ENCODE measurements at places on chromosomes 7 and 10.

- no peak for DNase-seq
Measured at GRCh38 chr7:112802406-112802805, 12.2 kb upstream of the TMEM168 start.

DNA sequence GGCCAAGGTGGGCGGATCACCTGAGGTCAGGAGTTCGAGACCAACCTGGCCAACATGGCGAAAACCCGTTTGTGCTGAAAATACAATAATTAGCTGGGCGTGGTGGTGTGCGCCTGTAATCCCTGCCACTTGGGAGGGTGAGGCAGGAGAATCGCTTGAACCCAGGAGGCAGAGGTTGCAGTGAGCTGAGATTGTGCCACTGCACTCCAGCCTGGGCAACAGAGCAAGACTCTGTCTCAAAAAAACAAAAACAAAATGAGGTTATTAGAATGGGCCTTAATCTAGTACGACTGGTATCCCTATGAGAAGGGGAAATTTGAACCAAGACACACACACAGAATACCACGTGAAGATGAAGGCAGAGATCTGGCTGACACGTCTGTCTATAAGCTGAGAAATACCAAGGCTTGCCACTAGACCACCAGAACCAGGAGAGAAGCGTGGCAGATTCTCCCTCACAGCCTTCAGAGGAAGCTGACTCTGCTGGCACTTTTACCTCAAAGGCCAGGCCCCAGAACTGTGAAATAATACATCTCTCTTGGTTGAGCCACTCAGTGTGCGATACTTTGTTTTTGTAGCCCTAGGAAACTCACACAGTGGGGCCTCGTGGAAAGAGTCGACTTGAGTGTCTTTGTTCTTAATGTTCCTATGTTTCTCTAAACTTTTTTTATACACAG, 59.6 kb downstream of the TMEM209 start:
- DNase-seq = no peak

DNA sequence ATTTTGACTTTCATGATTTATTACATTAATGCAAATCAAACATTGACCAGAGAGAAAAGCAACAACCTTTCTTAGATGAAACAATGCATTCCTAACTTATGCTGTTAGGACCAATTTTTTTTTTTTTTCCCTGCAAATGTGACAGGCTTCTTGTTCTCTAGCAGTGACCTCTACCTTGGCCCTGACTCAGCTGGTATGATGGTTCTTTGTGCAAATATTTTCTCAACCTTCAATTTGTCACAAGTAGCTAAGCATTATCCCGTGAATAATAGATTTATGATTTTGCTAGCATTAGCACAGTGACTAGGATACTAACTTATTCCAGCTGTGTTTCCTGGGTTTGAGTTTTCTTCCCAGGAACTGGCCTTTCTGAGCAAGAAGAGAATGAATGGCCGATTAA, 64.9 kb downstream of the PPP1R9A start:
- DNase-seq = no peak

DNA sequence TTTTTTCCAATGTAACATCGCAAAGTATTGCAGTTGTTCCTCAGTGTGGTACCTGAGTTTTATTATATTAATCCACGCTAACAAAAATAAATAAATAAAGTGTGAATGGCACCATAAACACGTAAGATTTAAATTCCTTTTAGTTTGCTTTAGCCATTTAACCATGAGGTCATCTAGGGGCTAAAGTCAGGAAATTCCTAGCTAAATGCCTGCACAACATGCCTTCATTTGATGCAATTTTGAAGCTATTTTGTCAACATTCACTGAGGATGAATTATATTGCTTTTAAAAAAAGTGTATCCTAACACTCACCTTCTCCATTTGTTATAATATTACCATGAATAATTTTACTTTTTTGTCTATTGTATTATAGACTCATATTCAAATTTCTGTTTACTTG, 714.4 kb downstream of the GATA3 start:
- no peak for DNase-seq

DNA sequence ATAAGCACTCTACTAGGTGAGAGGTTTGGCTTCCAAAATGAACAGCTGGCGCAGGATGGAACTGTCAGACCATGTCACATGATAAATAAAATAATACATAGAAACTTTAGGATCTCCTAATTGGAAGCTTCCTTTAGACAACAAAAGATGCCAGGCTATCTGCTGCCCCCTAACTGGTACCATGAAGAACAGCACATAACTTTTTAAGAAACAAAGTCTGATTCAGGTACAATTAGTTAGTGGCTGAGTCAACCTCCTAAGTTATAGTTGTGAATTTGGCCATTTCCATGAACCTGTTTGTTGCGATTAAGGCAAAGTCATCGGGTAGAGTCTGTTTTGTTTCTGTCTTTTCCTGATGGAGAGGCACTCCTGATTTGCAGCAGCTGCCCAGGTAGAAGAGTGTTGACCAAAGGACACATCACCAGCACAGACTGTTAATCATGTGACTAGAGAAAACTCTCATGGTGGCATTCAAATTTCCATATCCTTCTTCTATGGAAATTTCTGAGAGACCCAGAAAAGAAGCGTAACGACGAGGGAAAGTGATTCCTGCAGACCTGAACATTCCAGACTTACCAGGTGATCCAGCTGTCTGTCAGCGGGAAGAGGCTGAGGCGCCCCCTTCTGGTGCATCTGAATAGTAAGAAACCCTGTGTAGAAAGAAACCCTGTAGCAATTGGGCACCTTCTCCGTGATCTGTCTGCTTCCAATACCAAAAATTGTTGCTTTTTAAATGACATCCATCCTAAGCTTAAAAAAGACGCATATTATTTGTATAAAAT, 8.6 kb upstream of the INHBA start:
- DNase-seq = no peak

GRCh38 chr10:15793664-15794063, 66.6 kb downstream of the MINDY3 start:
- DNase-seq = no peak

- no peak for DNase-seq
Measured at GRCh38 chr10:35642793-35643114, 658 bp upstream of the FZD8 start.

- no peak for DNase-seq
Measured at GRCh38 chr7:46532571-46532970, 611.5 kb upstream of the IGFBP3 start.

DNA sequence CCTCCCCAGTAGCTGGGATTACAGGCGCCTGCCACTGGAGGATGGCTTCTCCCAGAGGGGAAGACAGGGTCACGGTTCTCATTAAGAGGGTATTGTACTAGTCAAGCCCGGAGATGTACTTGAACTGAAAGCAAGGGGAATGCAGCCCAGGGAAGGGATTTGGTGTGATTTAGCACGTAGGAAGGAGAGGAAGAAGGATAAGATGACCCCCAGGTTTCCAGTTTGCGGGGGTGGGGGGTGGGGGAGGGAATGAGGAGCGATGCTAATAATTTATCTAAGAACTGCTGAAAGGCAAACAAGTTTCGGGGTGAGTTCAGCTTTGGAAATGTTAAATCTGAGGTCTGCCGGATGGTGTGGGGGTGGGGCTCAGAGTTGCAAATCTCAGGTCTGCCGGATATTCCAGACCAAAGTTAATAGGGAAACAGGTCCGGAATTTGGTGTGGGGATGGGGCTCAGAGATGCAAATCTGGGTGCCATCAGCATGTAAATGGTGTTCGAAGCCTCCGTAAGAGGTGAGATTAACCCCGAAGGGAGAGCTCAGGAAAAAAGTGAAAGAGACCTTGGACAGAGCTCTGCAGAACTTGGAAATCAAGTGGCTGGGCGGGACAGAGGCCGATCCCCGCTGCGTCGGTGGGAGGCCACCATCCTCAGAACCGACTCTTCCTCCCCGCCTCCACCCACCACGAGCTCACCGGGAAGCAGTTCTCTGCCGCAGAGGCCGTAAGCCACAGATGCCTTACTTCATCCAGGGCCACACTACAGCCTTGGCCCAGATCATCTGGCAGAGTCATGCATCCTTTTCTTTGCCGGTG, 1.6 kb upstream of the SEPHS1 start:
- no peak for DNase-seq

DNA sequence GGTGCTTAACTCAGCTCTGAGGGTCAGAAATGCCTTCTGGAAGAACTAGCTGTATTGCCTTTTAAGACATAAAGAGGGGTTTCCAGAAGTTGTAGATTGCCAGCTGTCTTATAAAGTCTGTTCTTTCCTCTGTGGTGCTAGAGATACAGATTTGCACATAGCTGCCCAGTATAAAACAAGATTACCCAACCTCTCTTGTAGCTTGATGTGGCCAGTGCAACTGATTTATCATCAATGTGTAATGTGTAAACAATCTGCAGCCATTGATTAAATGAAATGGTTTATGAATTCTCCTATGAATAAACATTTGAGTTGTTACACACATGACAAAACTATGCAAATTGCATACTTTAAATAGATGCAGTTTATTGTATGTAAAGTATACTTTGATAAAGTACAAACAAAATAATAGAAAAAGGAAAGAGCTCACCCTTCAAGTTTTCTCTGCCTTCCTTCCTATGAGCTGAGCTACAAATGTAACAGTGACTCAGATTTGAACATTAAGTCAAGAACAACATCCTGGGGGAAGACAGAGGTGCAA, 195.2 kb downstream of the TMEM26 start:
- DNase-seq = no peak

- DNase-seq = no peak
Measured at GRCh38 chr10:80596391-80597257, 58.9 kb downstream of the SH2D4B start.

GRCh38 chr7:128731184-128731583, 8.0 kb upstream of the CALU start:
- DNase-seq = no peak

DNA sequence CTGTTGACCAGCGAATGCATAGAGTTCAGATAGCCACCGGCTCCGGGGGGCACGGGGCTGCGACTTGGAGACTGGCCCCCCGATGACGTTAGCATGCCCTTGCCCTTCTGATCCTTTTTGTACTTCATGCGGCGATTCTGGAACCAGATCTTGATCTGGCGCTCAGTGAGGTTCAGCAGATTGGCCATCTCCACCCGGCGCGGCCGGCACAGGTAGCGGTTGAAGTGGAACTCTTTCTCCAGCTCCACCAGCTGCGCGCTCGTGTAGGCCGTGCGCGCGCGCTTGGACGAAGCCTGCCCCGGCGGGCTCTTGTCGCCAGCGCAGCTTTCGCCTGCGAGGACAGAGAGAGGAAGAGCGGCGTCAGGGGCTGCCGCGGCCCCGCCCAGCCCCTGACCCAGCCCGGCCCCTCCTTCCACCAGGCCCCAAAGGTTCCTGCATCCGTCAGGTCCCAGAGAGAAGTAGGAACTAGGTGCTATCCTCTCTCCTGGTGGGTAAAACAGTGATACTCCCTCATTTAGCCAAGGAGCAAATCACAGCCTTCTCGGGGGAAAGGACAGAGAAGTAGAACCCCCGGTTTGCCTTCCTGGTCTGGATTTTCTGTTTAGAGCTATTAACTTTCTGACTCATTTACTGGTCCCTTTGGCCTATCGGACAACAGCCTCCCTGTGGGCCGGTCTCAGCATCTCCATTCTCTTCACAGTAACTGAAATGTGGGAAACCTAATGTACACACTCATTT, 6.1 kb upstream of the HOXA2 start:
- DNase-seq = no peak

DNA sequence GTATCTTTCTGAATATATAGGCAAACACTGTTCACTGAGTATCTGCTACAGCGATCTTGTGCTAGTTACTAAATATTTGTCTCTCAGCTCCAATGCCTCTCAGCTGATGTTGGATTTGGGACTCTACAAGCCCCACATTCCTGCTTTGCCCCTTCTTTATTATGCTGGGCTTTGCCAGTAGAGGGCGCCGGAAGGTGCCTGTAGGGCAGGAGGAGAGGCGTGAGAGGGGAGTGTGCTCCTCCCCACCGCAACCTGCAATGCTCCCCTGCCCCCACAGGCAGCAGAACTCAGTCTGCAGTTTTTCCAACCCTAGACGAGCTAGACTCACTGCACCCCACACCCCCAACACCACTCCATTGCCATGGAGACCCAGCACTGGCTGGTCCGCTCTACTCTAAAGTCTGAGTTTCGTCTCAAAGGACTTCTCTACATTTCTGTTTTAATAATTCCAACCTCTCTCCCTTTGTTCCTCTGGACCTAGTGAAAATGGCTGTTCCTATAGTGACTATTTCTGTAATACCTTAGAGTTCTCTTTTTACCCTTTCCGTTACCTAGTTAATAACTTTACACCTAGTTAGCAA, 337.6 kb downstream of the CCSER2 start:
- DNase-seq = no peak

DNA sequence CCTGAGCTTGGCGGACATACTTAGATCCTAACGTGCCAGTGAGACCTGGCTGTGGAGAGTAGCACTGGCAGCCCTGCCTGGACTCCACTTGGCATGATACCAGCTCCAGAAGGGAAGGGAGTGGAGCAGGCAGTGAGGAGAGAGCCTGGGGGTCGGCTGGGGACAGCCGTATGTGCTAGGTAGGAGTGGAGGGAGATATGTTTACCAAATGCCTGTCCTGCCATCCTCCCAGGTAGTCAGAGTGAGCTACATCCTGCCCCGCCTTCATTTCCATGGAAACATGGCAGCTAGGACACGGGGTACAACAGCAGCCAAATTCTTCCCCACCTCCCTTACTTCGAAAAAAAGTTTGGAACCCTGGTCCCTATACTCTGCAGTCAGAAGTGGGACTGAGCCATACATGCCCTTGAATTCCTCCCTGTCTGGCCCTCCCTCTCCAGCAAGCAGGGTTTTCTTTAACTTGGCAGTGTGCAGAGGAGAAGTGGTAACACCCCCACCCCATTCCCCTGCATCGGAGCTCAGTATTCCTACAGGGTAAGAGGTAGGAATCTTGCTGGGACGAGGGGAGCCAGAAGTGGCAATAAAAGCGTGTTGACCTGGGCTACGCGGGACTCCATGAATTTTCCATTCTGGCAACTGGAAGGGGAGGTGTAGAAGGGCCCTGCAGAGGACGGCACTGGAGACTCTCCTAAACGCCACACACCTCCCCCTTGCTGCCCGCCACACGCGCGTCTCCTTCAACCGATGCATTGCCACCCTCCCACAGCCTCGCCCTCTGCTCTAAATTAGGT, 20.0 kb upstream of the SMO start:
- no peak for DNase-seq

- no peak for DNase-seq
Measured at GRCh38 chr7:1678081-1678543, 8.0 kb downstream of the ELFN1 start.

- no peak for DNase-seq
Measured at GRCh38 chr7:46282155-46282554, 361.1 kb upstream of the IGFBP3 start.

GRCh38 chr10:129894698-129895097, 69.4 kb downstream of the EBF3 start:
- DNase-seq = no peak

- no peak for DNase-seq
Measured at GRCh38 chr10:86653987-86654386, 360 bp upstream of the OPN4 start.

DNA sequence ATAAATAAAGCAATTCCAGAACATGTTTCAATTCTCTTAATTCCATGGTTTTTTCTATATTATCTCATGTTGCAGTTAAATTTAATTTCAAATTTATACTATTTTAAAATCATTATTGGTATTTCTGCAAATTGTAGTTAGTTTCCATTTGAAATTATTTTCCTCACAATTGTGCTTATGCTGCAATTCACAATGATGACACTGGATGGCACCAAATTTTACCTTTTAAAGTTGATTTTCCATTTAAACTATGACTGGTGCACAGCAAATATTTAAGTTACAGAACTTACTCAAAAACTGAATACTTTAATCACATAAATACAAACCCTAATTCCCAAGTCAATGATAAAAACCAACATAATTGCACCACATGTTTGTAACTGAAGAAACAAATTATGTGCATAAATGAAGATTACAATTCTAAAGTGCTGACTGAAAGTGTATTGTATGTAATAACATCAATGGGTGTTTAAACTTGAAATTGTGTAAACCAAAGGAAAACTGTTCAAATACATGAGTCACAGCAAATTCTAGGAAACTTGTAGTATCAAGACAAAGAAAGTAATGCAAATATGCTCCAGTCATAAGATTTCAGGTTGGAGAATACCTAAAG, 75.3 kb upstream of the AASS start:
- DNase-seq = no peak
